ENCODE measurements at places on chromosomes 3 and 15. TPM values are rescaled to one million over a fixed set of nuclear protein-coding genes. Genes with fewer than 3 reads are reported as not detected.

Gene FAM43A
- 12.8 TPM for total RNA-seq

Gene DUSP7
- total RNA-seq: 9.4 TPM

Gene SHF
- 6.1 TPM for total RNA-seq

Gene TERC
- total RNA-seq: 7.6 TPM

Gene NLGN1
- total RNA-seq: 1.4 TPM

Gene DAPK2
- 11.0 TPM for total RNA-seq

Gene ADAMTS17
- 2.0 TPM for total RNA-seq

Gene CAMK2N2
- 2.6 TPM for total RNA-seq

Gene INSYN1
- total RNA-seq: not detected

Gene RTP1
- not detected for total RNA-seq

Gene SLC12A1
- total RNA-seq: not detected

Gene FES
- 2.1 TPM for total RNA-seq

Gene SMAD6
- total RNA-seq: 10.6 TPM

Gene SOX2
- total RNA-seq: not detected

Gene PLA2G4E
- total RNA-seq: not detected

Gene SLC2A2
- not detected for total RNA-seq

Gene CERS3
- not detected for total RNA-seq

Gene CLDN11
- total RNA-seq: 1.9 TPM

Gene CFAP20DC
- 6.7 TPM for total RNA-seq

Gene MOBP
- total RNA-seq: not detected

Gene GP5
- not detected for total RNA-seq

Gene GOLGA8O
- 0.28 TPM for total RNA-seq

Gene MST1R
- 98.3 TPM for total RNA-seq

Gene LDHAL6B
- not detected for total RNA-seq

Gene BRK1
- 109 TPM for total RNA-seq

Gene SLC27A2
- 7.5 TPM for total RNA-seq

Gene TPRG1
- 1.9 TPM for total RNA-seq

Gene SNX33
- 27.8 TPM for total RNA-seq

Gene MB21D2
- total RNA-seq: 4.5 TPM

Gene RNF123
- total RNA-seq: 48.6 TPM

Gene STRIT1
- not detected for total RNA-seq

Gene BTD
- total RNA-seq: 15.6 TPM

Data from PC-9 (cell line).